ENCODE measurements at places on chromosomes 2 and 18. TPM values are rescaled to one million over a fixed set of nuclear protein-coding genes. Genes with fewer than 3 reads are reported as not detected.

GRCh38 chr2:232698556-232699091, 1.5 kb downstream of the GIGYF2 start:
- DNase-seq = no peak

- no peak for DNase-seq
These were observed 57.6 kb downstream of the BMP10 start for GRCh38 chr2:68813596-68813995.

GRCh38 chr18:12645751-12646203, 12.1 kb downstream of the SPIRE1 start:
- DNase-seq = no peak

DNA sequence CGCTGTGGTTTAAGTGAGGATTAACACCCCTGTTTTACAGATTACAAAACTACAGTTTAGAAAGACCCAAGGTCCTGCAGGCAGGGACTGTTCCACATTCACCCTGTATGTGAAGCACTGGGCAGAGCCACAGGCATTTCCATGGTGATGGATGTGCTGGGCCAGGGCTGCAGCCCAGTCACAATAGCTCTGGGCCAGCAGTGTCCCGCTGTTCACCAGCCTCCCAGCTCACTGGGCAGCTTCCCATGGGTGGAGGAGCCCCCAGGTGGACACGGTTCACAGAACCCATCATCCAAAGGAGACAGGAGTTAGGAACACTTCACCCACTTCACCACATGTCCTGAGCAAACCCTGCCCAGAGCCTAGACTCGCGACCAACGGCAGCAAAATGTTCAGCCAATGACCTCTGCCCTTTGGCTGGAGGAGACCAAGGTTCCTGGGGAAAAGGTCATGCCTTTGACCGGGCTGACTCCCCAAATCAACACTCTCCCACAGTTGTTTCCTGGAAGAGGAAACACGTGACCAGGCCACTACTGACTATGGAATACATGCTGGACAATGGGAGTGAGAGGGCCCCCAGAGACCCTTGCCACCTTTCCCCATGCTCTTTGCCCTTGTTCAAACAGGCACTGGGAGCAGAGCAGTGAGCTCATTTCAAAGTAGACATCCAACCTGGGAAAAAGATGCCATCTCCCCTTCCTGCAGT, 28.0 kb upstream of the SLC35F6 start:
- DNase-seq = no peak

DNA sequence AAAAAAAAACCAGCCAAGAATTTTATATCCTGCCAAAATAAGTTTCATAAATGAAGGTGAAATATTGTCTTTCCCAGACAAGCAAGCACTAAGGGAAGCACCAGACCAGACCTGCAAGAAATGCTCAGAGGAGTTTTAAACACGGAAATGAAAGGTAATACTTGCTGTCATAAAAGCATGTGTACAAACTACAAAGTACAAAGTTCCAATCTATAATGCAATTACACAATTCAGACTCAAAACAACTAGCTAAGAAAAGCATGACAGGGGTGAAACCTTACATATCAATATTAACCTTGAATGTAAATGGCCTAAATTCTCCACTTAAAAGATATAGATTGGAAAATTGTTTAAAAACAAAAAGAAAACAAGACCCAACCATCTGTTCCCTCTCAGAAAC, 45.0 kb upstream of the ASXL3 start:
- no peak for DNase-seq

- no peak for DNase-seq
These were observed 16.2 kb downstream of the HNMT start for GRCh38 chr2:137980459-137980858.

DNA sequence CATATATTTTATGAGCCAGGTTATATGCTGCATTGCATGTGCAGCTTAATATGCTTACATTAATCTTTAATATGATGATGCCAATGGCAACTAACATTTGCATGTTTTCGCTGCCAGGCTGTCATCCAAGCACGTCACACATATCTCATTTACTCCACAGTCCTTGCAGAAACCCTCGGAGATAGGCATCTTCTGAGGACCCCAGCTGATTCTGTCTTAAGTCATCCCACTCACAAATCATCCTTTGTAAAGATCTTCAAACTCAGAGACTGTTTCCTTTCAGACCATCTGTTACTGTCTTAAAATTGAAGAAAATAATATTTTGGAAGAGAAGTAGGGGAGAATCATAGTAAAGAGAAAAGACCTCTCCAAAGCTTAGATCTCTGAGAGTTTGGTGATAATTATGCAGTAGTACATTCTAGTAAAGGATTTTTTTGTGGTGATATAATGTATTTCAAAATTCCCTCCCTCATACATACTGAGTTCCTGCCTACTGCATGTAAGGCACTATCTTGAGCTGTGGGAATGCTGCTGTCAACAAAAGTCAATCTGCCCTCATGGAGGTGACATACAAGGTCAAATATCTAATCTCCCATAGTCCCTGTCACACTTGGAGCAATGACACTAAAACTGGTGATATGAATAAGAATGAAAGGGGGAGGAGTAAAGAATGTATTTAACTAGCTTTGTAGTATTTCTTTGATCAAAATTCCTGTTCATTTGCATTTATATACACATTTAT, 11.0 kb downstream of the ITGA4 start:
- no peak for DNase-seq

- no peak for DNase-seq
These were observed 162.6 kb downstream of the KCNE4 start for GRCh38 chr2:223214394-223215253.

DNA sequence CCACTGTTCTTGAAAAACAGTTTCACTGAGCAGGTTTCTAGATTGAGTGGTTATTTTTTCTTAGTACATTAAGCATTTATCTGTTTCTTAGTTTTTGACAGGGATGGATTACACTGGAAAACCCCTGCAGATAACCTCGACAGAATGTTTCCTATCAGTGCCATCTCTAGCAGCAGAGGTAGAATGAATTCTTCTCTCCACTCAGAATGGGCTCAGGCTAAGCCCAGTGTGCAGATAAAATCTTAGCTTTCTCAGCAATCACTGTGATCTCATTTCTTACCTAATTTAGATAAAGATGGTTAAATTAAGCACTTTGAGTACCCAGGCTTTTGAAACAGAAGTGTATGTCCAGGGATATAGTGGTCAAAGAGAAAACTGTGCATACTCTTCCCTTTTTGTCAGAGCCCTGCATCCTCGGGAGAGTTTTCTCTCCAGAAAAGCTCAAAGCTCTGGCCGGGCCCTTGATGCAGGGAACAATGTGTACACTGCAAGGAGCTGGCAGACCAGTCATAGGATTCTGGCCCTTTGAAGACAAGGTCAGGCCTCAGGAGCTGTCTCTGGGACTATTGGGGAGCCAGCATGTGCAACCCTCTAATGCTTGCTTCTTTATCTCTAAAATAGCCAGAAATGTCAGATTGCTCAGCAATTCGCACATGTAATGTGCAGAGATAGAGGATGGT, 10.6 kb upstream of the AKAIN1 start:
- DNase-seq = no peak

DNA sequence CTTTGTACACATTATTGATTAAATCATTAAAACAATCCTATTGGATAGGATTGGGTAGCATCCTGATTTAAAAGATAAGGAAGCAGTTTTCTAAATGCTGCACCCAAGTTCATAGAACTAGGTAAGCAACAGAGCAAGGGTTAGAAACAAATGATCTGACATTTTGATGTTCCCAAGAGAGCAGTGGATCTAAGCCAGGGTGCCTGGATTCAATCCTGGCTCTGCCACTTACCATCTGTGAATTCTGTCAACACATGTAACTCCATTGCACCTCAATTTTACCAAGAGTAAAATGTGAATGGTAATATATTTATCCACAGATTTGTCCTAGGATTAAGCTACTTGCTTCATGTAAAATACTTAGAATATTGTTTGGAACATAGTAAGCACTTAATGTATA, 982.6 kb upstream of the FANCL start:
- no peak for DNase-seq

DNA sequence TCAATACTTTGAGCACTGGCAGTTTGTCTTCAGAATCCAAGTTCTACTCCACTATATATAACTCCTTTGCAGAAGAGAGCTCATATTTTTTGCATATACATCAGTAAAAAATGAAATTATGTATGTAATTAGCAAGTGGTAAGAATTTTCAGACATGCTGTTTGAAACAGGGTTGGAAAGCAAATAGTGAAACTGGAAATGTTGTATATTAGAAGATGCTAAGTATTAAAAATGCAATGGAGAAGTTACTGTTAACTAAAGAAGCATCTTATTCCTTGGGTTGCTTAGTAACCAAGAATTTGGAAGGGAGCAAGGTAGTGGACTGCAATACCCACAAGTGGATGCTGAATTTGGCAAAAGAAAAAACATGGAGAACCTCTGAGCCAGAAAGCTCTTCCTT, 88.6 kb upstream of the DLGAP1 start:
- no peak for DNase-seq

DNA sequence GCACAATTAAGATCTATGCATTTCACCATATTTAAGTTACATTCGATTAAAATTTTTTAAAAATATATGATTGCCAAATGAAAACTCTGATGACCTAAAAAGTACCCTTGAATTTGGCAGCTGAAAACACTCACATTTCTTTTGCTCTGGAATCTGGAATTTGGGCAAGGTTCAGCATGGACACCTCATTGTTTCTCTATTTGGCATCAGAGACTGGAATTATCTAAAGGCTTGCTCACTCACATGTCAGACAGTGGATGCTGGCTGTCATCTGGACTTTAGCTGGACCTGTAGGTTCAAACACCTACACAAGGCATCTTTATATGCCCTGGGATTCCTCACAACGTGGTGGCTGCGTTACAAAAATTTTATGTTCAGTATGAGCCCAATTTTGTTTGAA, 16.1 kb downstream of the MBOAT2 start:
- DNase-seq = no peak

GRCh38 chr18:48197819-48198218, 211.4 kb downstream of the ZBTB7C start:
- no peak for DNase-seq

DNA sequence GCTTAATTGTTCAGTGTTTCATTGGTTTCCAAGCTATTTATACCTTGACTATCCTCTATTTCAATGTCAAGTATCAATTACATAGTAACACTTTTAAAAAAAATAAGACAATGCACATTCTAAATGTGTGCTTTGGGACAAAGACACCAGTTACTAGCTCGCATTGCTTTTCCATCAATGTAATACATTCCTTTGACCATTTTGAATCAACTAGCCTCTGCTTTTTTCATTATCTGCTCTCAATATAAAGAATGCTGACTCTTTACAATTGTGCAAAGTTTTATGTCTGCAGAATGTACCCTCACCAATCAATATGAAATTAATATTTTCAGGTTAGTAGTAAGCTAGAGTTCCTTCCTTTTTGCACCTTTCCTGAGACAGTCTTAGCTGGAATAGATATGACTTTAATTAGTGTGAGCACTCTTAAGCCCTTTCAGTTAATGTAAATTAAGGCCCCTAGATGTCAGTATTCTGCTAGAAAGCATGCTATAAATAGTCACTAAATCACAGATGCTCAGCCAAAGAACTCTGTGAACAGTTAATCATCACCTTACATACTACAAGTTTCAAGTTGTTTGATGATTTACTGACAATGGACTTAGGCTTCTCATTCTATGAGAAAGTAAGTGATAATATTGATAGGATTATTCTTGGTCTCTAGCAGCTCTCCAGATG, 413.6 kb downstream of the PTH2R start:
- no peak for DNase-seq

- no peak for DNase-seq
These were observed 143.6 kb downstream of the SPP2 start for GRCh38 chr2:234193977-234194563.

GRCh38 chr2:119117891-119118882, 40.4 kb downstream of the C1QL2 start:
- no peak for DNase-seq

DNA sequence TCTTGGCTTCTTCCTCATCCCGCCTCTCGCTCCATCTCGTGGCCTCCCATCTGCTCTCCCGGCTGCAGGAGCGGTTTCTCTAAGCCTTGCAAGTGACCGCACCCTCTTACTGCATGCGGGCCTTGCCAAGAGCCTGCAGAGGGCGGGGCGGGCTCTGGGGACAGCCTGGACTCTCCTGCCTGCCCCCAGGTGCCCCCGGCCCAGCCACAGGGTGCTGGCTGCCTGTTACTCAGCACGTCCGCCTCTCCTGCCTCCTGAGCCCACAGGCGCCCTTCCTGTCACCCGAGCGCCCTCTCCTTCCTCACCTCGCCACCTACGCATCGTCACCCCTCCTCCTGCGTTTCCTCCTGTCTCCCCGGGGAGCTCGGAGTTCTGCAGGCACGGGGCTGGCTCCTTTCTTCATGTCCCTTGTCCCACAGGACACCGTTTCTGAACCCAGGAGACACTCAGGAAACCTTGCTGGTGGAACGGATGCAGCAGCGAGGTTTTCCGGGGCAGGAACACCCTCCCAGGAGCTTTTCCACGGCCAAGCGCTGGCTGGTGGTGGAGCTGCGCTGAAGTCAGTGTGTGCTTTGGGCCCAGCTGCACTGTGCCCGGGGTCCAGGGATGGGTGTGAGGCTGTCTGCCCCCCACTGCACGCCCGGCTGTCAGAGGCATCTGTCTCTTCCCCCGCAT, 28.5 kb downstream of the HPCAL1 start:
- no peak for DNase-seq

GRCh38 chr2:6947929-6948676, 30.9 kb downstream of the RNF144A start:
- no peak for DNase-seq

DNA sequence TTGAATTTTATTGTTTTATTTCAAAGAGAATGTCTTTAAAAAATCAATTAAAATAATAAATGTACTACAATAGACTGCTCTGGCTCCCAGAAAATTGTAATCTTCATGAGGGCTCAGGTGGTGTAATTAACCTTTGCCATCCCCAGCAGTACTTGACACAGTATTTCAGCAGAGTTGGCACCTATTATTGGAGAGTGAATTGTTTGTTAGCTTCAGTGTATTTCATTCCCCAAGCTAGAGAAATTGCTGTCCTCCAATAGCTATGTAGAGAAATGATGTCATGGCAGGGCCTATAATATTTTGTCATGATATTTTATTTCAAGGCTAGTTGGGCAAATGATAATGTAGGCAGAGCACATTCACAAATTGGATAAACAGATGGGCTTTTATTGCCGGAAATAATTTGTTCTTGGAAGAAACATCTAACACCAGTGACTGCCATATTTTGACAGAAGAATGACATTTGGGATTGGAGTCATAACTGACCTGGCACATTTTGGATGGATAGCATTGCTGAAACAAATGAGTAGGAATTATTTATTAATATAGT, 712.0 kb upstream of the NXPH2 start:
- DNase-seq = no peak

GRCh38 chr2:118094503-118094902, 6.2 kb downstream of the INSIG2 start:
- DNase-seq = no peak

CFC1 gene
- polyA plus RNA-seq = not detected

SPATA3 gene
- polyA plus RNA-seq = not detected

CTNNA2 gene
- polyA plus RNA-seq = not detected

MC5R gene
- polyA plus RNA-seq = not detected

MAL gene
- not detected for polyA plus RNA-seq

RND3 gene
- 202 TPM for polyA plus RNA-seq

MZT2A gene
- polyA plus RNA-seq = 82.7 TPM

FAM210A gene
- 25.3 TPM for polyA plus RNA-seq

LRRTM1 gene
- polyA plus RNA-seq = not detected

RAD51AP2 gene
- 0.01 TPM for polyA plus RNA-seq

GREB1L gene
- 5.1 TPM for polyA plus RNA-seq

REG3A gene
- polyA plus RNA-seq = not detected
